ENCODE measurements at places on chromosomes 7 and 10. TPM values are rescaled to one million over a fixed set of nuclear protein-coding genes. Genes with fewer than 3 reads are reported as not detected.
A peak's percentile ranks its signal among the peaks of the same experiment; 100 is the strongest.

GRCh38 chr10:28734938-28735759, 57.8 kb downstream of the BAMBI start:
- DNase-seq = no peak

GRCh38 chr10:32887481-32887880, 70.5 kb downstream of the ITGB1 start:
- DNase-seq = no peak

GRCh38 chr10:4662576-4663161, 163.3 kb upstream of the AKR1E2 start:
- no peak for DNase-seq

DNA sequence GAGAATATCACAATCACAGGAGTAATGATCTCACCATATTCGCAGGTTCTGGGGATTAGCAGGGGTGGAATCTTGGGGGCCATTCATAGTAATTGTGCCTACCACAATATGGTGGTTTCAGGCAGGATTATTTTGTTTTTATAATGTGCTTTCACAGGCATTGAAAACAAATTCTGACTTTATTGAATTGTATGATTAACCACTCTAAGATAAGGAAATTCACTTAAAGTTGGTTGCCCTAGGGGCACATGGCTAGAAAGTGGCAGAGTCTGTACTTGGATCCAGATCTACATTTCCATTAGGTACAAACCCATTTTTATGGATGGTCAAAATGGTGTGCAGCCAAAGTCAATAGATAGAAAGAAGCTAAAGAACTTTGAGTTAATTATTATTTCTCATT, 1.7 kb downstream of the CROT start:
- no peak for DNase-seq

DNA sequence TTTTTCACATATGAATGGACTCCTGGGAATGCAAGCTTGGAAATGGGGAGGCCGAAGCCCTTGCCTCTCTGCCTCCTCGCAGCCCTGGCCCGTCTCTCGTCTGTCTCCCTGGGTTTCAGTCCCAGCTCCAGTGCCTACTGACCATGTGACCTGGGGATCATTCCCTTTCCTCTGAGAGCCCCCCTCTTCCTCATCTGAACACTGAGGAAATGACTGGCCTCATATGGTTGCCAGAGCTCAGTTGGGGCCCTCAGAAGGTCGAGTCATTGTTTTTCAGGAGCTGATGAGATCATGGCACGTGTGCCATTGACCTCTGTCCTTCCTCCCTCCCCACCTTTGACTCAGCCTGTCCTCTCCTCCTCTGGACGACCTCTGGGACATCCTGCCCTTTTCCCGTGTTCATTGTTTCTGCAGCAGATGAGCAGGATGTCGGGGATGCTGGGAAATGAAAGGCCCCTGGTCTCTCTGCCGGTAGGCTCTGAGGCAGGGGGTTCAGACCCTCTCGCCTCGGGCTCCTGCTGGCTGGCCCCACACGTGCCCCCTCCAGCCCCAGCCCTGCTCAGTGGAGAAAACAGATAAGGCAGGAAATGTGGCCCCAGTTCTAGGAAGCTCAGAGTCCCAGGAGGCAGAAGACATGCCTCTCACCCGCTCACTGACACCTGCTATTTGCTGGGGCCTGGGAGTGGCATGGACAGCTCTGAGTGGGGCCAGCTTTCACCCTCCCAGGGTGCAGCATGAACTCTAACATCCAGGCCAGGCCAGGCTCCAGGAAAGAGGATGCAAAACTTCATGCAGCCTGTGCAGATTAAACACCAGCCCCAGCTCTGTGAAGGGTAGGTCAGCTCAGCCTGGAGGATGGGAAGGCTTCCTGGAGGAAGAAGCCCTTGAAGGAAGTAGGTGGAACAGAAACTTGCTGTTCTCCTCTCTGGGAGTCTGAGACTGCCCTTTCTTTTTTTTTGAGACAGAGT, 8.3 kb upstream of the PPP1R35 start:
- no peak for DNase-seq

GRCh38 chr10:117936566-117936965, 110.2 kb downstream of the RAB11FIP2 start:
- DNase-seq = no peak

- no peak for DNase-seq
Measured at GRCh38 chr7:27745064-27745583, 5.2 kb downstream of the TAX1BP1 start.

GRCh38 chr10:11823122-11823988, at the start of gene PROSER2:
Gene PROSER2 (plus strand): TSS chr10:11823356. CDS start chr10:11852078, 28,722 bp downstream.
- peak; percentile 67 for DNase-seq

DNA sequence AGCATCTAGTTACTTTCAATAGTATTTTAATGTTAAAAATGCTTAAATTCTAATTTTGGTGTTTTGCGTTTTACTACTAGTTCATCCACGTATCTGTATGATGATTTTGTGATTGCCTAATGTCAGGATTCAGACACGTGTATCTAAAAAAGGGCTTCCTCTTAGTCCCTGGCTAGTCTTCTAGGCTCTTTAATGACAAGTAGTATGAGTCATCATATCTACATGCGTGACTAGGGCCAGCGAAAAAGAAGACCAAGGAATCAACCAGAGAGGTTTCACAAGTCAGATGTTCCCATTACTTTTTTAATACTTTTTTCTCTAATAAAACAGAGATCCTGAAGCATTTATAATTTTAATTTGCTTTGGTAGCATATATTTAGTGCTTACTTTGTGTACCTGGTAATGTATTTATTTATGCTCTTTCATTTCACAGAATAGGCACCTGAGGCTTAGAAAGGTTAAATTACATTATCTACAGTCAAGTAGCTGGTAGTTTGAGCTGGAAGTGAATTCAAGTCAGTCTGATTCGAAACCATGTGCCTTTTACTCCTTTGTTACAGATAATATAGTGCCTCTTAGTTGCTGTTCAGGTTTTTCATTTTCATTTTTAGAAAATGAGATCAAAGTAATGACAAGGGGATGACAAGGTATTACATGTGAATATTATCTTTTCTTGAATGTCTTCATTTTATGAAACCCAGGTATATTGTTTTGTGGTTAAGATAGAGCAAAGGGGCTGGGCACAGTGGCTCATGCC, 140.3 kb downstream of the FOXP2 start:
- DNase-seq = no peak

DNA sequence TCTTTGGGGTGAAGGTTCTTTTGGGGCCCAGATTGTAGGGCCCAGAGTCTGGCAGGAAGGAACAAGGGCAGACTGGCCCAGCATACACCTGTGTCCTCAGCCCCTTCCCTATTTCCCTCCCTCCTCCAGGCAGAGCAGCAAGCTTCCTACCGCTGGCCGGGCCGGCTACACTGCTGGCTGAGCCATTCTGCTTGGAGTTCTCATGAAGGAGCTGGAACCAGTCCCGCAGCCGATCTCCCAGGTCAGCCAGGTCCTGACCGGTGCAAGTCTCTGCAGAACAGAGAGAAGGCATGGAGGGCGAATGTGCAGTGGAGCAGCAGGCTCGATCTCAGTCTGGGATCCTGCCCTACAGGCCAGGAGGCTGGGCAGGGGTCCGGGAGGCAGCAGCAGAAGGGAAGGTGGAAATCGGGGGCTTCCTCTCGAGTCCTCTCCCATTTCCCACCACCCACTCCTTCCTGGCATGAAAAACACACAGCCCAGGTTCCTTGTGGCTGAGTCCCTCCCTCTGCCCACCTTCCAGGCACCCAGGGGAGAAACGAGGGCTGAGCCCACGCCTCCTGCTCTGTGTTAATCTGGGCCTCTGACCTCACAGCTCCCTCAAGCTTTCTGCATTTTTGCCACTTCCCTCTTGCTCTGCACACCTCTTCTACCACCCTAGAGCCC, 20.8 kb downstream of the SPOCK2 start:
- DNase-seq = no peak

DNA sequence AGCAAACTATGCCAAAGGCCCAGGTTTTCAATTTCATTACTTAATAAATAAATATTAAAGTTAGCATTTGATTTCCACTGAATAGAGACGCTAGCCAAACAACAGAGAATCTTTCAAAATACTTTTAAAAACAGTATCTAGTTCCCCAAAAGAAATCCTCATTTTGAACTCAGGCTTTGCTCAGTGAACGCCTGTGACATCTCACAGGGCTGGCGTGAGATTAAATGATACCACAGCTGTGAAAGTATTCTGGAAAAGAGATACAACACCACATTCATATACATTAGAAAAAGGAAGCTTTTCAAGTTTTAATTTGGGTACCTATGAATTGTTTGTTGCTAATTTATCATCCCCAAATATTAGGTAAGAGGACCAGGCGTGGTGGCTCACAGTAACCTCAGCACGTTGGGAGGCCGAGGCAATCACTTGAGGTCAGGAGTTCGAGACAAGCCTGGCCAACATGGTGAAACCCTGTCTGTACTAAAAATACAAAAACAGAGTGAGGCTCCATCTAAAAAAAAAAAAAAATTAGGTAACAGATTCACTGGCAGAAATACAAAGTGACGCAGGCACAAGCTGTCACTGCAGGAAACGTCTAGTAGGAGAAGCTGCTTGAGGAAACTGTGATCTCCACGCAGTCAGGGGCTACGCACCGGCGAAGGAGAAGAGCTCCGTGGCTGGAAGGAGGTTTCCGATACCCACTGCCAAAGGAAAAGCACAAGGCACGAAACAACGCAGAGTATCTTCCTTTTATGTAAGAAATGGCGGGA, 50.0 kb downstream of the AMZ1 start:
- DNase-seq = no peak

GRCh38 chr7:19210893-19211413, 65.7 kb upstream of the FERD3L start:
- DNase-seq = no peak

DNA sequence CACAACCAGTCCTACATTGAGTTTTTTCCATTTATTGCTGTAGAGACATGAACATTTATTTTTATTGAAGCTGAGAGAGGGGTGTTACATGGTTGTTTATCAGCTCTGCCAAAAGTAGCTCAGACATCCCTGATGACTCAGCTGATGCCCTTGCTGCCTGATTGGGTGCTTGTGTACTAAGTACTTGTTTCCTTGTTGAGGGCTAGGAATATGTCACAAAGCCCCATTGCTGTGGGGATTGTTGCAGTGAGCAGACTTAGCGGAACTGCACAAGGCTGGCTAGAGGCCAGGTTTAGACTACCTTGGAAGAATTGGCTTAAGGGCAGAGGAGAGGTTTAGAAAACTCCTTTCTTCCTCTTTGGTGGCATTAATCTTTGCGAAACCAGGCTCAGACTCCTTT, 110.6 kb downstream of the AUTS2 start:
- DNase-seq = no peak

DNA sequence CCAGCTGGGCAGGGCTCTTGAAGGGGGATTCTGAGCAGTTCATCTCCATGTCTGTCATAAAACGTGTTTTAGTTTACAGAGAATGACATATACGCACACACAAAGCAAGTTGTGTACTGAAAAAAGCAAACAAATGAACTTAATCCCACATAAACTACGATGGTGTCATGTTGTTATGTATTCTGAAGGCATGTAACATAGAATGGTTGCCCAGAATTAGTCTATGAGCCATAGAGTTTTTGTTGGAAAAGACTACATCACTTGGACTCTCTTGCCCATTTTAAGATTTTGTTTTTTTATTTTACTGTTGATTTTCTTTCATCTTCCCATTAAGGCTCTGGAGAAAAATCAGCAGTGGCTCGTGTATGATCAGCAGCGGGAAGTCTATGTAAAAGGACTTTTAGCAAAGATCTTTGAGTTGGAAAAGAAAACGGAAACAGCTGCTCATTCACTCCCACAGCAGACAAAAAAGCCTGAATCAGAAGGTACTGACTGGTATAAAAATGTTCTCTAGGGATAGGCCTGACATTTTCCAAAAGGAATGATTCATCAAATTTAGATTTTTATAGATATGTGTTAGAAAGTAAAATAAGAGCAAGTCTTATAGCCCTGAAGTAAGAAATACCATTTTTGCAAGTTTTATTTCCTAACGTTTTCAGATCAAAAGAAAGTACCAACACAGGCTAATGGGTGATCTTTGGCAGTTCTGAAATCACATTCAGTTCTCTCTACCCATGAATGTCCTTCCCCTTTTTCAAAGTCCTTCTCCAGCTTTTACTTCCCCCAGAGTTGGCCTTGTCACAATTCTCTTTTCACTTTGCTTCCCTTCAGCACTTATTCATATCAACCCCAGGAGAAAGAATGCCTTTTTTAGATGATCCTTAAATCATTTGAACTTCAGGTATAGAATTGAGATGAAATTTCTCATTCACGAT, 18.9 kb downstream of the CEP55 start:
- DNase-seq = no peak

- DNase-seq = no peak
Measured at GRCh38 chr7:5094641-5095040, 49.0 kb downstream of the RBAK start.

- no peak for DNase-seq
Measured at GRCh38 chr10:50929670-50930069, 44.2 kb upstream of the A1CF start.

- DNase-seq = peak; percentile 13
Measured at GRCh38 chr7:44305564-44306507, 19.6 kb downstream of the CAMK2B start.

DNA sequence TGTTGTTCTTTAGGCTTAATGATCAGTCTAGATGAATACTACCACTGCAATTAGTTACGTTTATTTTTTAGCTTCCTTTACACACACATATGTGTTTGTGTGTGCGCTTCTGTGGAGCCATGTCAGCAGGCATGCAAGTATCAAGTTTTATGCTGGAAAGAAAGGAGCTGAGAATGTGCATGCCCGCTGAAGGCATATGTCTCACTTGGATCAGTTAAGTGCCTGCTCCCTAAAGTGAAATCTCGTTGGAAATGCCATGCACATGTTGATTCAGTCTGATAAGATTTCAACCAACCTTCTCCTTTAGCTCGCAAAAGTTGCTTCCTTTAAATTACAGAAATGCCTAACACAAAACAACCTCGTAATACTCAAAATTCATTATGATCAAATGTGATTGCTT, 10.7 kb downstream of the NRP1 start:
- DNase-seq = no peak

DNA sequence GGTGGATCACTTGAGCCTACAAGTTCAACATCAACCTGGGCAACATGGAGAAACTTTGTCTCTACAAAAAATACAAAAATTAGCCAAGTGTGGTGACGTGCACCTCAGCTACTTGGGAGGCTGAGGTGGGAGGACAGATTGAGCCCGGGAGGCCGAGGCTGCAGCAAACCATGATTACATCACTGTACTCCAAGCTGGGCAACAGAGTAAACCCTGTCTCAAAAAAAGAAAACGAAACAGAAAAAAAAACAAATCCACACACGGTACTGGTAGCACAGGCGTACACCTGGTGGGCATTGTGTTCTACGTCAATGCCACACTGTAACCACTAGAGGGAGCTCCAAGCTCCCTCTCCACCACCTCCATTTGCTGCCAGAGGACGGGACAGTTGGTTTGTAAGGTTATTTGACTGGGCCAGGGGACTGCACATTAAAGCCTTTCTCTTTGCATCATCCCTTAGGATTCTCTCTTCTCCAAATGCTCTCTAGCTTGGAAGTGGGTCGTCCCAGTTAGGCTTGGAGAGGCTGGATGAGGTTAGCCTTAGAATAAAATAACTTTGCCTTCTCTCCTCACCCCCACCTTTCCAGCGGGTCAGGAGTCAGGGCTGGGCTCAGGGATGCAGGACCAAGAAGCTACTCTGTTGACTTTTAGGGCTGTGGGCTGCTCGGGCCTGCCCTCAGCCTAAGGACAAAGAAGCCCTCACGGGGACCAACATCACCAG, 130.8 kb downstream of the SORBS1 start:
- peak; percentile 14 for DNase-seq

ANKRD61 gene
- 0.50 TPM for polyA plus RNA-seq

ASB10 gene
- polyA plus RNA-seq = not detected

TRIM50 gene
- polyA plus RNA-seq = not detected

HTR7 gene
- polyA plus RNA-seq = not detected

NUTM2E gene
- polyA plus RNA-seq = not detected

RAPGEF5 gene
- not detected for polyA plus RNA-seq

WNT8B gene
- 0.11 TPM for polyA plus RNA-seq

CFAP43 gene
- polyA plus RNA-seq = not detected
